ENCODE measurements at places on chromosomes 11 and 22.

- DNase-seq: peak; percentile 67
Measured at GRCh38 chr22:37077802-37078448, 26.4 kb downstream of the KCTD17 start.

- DNase-seq: peak; percentile 98
Measured at GRCh38 chr11:5684646-5685362, at the start of gene TRIM5. Gene TRIM5 (minus strand): TSS chr11:5685074. CDS start chr11:5680177, 4,897 bp downstream.

DNA sequence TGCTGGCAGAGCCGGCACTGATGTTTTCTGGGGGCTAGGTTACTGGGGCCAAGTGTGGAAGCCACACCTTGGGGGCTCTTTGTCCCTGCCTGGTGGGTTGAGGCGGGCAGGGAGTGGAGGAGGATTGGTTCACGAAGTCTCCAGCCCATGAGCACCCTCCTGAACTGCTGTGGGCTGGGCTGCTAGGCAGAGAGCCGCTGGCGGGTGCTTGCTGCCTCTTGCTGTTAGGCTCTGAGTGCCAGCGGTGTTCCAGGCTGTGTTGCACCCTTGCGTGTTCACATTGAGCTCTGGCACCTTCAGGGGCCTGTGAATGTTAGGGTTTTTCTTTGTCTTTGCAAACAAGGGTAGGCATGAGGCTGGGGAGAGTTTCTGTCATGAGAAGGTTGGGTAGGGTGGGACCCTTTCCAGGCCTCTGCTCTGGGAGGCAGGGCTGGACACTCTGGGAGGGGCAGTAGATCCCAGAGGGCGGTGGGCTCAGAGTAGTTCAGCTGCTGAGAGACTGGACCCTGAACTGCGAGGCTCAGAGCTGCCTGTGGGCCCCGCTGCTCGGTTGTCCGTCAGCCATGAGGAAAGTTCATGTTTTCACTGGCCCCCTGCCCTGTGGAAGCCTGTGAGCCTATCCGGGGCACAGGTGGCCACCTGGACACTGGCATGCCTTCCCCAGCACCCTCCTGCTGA is 24.0 kb upstream of the TMEM191C start:
- DNase-seq: no peak

DNA sequence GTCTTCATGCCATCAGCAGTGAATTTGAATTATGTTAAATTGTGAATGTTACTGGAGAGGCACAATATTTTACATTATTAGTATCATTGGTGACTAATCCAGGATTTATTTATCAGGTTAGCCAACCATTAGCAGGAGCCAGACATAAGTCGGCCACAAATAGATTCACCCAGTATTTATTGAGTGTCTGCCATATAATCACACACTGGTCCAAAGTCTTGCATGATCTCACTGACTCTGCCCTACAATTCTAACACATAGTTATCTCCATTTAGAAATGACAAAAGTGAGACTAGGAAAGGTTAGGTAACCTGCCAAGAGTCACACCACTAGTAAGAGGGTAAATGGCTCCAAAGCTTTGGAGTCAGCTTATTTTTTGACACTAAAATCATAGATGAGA is 179.6 kb downstream of the BLID start:
- DNase-seq: no peak

- DNase-seq: no peak
Measured at GRCh38 chr11:131465746-131466145, 95.3 kb downstream of the NTM start.

DNA sequence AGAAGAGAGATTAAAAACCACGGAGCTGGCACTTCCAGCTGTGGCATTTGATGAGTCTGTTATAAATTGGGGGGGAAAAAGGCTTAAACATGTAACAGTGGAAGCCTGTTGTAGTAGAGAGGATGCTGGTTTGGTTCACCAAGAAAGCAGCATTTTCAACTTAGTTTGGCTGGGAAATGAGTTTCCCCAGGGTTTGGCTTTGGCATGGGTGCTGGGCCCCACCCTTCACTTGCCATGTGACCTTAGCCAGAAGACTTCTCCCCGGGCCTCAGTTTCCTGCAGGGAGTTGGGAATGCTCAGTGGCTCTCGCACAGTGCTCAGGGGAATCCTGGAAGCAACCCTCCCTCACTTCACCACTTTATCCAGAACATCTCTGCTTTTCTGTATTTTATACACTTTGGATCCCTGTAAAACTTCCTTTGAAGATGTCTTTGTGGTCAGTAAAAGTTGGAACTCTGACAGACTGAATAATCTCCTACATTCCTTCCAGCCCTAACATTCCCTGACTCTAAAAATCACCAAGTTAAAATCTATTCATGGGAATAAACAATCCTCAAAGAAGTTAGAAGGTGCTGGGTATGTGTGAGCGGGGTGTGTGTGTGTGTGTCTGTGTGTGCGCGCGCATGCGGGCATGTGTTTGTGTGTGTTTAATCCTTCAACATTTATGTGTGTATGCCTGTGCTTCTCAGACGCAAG is 166.0 kb downstream of the TENM4 start:
- DNase-seq: peak; percentile 81

- DNase-seq: peak; percentile 48
Measured at GRCh38 chr11:92397221-92397755, 172.7 kb downstream of the FAT3 start.

- no peak for DNase-seq
Measured at GRCh38 chr11:44577231-44577830, 11.9 kb downstream of the CD82 start.

GRCh38 chr22:50713571-50714056 is 24.4 kb upstream of the ACR start:
- no peak for DNase-seq

- DNase-seq: peak; percentile 53
Measured at GRCh38 chr11:68924073-68924925, 20.6 kb downstream of the IGHMBP2 start.

GRCh38 chr22:39777716-39778454 is 115.7 kb downstream of the ENTHD1 start:
- DNase-seq: no peak

GRCh38 chr11:88770475-88771079 is 295.2 kb downstream of the GRM5 start:
- DNase-seq: no peak

GRCh38 chr11:24521601-24522000 is 24.7 kb downstream of the LUZP2 start:
- DNase-seq: no peak

- DNase-seq: no peak
Measured at GRCh38 chr22:43889860-43890253, 2.0 kb downstream of the PNPLA5 start.

DNA sequence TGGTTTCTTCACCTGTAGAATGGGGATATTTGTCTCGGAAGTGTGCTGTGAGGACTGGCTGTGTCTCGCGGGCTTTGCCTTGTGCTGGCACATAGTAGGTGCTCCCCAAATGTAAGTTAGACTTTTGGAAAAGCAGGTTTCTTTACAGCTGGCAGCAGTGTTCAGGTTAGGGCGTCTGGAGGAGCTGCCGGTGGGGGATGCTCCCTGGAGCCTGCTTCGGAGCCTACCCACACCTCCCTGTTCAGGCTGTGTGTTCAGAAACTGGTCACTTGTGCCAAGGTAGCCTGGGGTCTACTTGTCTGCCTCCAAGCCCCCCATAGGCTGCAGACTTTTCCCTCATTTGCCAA is 60.0 kb downstream of the OTOG start:
- DNase-seq: no peak

DNA sequence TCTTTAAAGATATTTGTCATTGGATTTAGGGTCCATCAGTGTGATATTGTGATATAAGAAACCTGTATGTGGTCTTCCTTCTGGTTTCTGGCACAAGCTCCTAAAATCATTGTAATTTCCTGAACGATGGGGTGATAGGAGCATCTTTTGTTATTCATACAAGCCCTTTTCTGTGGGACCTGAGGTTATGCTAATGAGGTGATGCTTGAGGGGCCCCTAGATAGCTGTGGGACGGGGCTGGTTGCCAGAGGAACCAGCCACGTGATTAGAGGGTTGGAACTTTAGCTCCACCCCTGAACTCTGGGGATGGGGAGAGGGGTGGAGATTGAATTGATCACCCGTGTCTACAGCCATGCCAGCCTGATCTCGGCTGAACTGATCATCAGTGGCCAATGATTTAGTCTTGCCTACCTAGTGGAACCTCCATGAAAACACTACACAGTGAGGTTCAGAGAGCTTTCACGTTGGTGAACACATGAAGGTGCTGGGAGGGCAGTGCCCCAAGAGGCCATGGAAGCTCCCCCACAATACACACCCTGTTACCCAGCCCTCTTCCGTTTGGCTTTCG is 62.8 kb downstream of the BCR start:
- DNase-seq: peak; percentile 45

GRCh38 chr22:30893434-30894370 is 74.9 kb downstream of the MORC2 start:
- DNase-seq: no peak

DNA sequence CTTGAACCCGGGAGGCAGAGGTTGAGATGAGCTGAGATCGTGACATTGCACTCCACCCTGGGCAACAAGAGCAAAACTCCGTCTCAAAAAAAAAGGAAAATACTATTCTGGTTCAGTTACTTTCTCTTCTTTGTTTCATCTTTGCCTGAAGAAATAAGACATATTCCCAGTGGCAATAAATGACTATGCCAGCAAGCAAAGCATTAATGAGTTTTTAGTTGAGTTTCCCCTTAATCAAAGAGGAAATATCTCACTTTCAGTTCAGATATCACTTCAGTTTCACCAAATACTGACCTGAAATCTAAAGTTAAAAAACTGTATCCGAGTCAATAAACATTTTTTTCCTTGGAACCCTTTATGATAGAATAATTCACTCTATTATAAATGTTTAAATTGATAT is 10.4 kb downstream of the PISD start:
- DNase-seq: no peak

DNA sequence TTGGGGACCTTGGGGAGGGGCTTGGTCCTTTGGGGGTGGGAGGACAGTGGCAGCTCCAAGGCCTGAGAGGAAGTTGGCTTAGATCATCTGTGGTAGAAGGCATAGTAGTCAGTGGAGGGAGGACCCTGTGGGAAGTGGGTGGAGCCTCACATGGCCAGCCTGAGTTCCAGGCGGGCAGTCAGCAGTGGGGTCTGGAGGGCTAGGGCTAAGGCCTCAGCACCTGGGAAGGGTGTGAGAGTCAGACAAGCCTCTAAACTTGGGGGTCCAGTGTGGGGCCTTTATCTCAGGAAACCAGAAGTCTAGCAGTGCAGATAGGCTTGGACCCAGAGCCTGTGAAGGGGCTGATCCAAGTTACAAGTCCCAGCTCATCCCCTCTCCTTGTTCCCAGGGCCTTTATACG is 4.0 kb downstream of the NLRX1 start:
- DNase-seq: no peak

GRCh38 chr11:119727523-119728151 is 1.4 kb downstream of the NECTIN1 start:
- DNase-seq: peak; percentile 49

GRCh38 chr11:69337211-69337721 is 43.3 kb downstream of the MYEOV start:
- DNase-seq: no peak

- DNase-seq: no peak
Measured at GRCh38 chr11:112715056-112715455, 246.2 kb upstream of the NCAM1 start.

DNA sequence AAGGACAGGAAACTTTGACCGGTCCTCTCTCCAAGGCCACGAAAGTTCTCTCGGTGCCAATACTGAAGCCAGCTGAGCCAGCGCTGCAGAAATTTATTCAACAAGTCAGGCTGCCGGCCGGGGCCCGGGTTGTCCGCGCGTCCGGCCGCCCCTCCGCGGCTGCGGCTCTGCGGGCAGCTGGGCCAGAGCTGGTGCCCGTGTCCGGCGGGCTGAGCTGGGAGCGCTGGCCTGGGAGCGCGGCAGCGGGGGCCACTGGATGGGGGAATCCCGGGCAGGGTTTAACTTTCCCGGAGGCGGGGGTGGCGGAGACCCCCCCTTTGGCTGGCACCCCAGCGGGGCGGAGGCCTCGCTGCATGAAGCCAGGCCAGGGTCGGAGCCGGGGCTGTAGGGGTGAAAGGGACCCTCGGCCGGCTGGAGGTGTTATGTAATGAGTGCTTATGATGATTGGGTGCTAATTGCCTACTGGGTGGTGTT is 12.3 kb upstream of the CACNA1I start:
- no peak for DNase-seq

DNA sequence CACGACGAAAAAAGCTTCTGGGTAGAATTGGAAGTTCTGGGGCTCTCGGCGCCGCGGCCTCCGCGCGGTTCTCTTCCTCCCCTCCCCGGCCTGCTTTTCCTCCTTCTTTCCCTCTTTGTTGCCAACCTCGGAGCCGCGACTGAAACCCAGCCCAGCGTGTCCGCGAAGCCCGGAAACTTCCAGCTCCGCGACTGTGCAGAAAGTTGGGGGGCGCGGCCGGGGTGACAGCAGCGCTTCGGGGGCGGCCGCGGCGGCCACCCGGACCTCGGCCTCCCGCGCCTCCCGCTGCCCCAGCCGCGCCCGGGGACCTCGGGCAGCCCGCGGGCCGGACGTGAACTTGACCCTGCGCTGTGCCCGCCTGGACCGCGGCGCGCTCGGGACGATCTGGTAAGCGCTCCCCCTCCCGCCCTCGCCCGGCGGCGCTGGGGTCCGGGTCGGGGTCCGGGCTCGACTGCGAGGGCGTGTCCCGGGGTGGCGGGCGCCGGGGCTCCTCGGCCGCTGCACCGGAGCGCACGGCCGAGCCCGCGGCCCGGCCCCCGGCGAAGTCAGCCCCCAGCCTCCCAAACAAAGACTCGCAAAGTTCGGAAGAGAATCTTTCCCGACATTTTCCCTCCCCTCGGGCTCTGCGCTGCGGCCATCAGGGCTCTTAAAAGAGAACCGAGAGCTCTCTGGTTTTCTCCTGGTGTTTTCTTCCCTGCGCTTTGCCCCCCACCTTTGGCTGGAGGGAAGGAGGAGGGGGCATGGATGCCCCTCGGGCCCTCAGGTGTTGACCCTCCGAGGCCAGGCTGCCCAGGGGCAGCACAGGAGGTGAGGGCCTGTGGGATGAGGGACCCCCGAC is 67.9 kb upstream of the WNT7B start:
- peak; percentile 65 for DNase-seq

DNA sequence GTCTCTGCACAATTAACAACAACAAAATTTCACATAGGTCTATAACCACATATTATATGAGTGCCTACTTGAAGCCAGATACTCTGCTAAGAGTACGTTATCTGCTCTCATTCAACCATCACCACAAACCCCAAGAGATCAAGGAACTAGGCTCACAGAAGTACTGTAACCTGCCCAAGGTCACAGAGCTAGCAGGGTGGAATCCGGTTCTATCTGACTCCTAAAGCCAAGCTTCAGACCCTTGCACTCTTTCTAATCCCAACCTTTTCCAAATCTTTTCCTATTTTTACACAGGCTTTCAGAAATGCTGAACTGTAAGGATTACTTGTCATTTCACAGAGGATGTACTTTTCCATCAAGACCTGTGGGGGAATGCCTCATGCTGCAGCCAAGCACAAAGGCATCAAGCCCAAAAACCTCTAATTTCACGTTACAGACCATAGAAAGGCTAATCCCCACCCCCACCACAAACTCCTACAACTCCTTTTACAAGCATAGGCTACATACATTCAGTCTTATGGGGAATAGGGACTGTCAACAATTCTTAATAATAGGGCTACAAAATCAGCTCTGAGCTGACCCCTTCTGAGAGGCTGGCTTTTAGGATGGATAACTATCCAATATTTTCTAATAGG is 927 bp downstream of the PRCP start:
- no peak for DNase-seq

DNA sequence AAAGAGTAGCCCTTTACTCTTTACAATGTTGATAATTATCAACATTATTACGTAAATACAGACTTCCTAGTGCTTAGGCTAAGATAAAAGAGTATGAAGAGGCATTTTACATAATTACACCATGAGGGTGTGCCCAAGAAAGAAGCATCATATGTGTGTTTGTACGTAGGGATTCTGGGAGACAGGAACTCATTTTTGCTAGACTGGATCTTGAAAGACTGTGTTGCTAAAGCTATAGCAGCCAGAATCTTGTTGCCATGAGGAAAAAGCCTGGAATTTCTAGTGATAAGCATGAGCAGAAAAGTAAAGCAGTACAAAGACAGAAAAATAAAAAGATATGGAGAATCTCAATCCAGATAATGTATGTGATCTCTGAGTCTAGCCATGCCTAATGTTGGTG is 72.1 kb downstream of the JRKL start:
- DNase-seq: no peak
